ENCODE measurements at places on chromosomes 1 and 21. TPM values are rescaled to one million over a fixed set of nuclear protein-coding genes. Genes with fewer than 3 reads are reported as not detected.

Gene SPRR3
- total RNA-seq = not detected

Gene CLCA2
- not detected for total RNA-seq

Gene ALPL
- 0.14 TPM for total RNA-seq

Gene BTBD8
- total RNA-seq = 3.6 TPM

Gene SPRR2B
- total RNA-seq = not detected

Gene GFI1
- total RNA-seq = 1.4 TPM

Data from Caki2 (cell line).